ENCODE measurements at places on chromosomes 6 and 20.

- no peak for DNase-seq
These were observed 105.3 kb downstream of the FOXF2 start for GRCh38 chr6:1494671-1495070.

DNA sequence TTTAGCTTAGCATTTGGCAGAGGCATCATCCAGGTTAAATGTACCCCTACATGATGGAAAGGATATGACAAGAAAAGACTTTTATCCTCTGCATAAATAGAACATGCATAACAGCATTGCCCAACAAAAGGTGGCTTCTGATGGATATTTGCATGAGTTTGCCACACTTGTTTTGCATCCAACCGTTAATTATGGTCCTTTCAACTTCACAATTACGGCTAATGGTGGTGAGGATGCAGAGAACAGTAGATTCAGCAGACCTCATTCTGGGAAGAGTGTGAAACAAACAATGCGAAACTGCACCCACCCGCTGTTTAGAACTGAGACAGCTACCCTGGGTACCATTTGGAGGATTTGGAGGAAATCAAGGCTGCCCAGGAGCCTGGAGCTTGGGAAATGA, 690.9 kb upstream of the CHD6 start:
- DNase-seq, result no peak

GRCh38 chr20:19710336-19711120, 47.5 kb upstream of the RIN2 start:
- no peak for DNase-seq

GRCh38 chr6:39240155-39240757, 11.0 kb upstream of the KCNK5 start:
- no peak for DNase-seq

DNA sequence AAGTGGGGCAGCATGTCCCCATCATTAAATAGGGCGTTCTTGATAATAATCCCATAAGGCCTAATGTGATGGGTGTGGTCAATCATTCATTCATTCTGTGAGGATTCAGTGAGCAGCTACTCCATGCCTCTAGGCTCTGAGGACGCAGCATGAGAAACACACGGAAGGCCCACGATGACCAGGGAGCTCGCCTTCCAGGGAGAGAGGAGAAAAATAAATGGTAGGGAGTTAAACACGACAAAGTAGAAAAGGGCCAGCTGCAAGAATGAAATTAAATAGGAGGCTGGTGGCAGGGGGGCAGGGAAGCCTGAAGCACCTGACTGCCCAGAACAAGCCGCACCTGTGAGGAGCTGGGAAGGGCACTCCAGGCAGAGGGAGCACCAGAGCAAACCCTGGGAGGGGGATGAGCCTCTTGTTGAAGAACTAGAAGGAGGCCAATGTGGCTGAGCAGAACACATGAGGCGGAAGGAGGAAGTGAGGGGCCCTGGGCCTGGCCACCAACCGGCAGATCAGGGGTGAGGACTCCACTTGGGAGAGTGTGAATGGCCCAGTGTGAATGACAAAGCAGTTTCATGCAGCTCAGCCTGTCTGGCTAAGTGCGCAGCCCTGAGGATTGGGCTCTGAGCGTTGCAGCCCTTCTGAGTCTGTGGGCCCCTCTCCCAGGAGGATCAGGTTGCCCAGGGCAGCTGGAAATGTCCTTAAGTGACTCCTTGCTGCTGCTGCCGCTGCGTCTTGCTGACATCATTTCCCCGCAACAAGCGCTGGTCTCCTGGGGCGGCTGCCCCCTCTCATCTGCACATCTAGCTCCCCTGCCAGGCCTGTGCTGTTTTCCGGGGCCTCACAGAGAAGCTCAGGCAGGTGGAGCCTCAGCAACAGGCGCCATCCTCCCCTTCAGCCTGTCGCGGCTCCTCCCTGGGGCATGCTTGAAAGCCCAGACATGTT, 99.9 kb downstream of the CDH26 start:
- DNase-seq, result peak; percentile 61

- DNase-seq, result no peak
These were observed 183.2 kb upstream of the TCF21 start for GRCh38 chr6:133705731-133706130.

DNA sequence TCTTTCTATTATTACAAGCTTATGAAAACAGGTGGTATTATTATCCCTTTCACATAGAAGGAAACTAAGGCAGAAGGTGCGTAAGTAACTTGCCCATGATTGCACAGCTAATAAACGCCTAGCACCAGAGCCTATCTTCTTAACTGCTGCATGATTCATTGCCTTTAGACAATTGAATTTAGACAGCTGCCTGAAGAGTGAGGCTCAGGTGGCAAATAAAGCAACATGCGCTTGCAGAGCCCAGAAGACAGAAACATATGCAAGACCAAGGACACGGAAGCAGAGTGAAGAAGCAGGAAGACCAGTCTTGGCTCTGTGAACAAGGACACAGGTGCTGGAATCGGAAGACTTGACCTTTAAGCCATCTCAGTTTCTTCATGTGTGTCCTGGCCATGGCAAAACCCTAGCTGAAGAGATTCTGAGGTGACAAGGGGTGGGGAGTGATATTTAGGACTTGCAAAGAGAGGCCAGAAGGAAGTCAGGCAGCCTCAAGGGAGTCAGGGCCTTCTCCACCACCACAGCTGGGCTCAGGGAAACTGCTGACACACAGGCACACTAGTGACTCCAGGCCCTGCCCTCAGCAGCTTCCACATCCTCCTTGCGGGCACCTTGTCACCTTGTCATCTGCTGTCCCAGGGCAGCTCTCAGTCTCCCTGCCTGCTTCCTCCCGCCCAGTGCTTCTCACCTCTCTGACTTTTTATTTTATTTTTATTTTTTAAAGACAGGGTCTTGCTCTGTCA, 91.7 kb upstream of the SLC22A16 start:
- DNase-seq, result no peak

GRCh38 chr6:150894935-150895552, 29.5 kb downstream of the MTHFD1L start:
- no peak for DNase-seq

- no peak for DNase-seq
These were observed 28.0 kb upstream of the RNF24 start for GRCh38 chr20:4043329-4043728.

DNA sequence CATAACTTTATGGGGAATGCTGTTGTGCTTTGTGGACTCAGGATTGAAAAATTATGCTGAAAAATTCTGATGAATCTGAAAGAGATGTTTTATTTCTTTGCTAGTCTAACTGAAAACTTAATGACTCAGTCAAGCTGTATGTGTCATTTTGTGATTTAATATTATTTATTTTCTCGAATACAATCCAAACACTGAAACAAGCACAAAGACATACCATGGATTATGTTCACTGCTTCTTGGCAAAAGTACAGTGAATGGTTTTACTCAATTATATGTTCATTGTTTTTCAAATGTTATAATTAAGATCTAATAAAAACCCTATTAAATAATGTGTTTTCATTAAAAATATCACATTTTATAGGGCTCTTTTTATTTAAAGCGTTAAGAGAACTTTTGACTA, 330.6 kb upstream of the EPHA7 start:
- no peak for DNase-seq

DNA sequence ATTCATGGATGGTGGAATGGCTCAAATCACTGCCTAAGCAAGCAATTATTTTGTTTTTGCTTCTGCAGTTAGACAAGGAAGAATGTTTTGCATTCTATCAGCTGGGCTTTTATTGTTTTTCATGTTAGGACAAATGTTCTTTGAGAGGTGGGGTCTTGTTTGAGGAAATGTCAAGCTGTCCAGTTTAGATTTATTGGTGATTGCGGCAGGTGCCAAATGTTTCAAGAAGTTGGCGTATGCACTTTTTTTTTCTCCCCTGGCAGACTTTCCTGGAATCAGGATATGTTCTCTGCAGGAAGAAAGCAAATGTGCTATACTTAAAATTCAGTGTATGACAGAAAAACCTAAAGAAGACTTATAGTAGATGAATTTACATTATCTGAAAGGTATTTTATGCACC, 81.0 kb upstream of the JAG1 start:
- DNase-seq, result no peak

GRCh38 chr6:53281518-53282215, 67.1 kb downstream of the ELOVL5 start:
- no peak for DNase-seq

DNA sequence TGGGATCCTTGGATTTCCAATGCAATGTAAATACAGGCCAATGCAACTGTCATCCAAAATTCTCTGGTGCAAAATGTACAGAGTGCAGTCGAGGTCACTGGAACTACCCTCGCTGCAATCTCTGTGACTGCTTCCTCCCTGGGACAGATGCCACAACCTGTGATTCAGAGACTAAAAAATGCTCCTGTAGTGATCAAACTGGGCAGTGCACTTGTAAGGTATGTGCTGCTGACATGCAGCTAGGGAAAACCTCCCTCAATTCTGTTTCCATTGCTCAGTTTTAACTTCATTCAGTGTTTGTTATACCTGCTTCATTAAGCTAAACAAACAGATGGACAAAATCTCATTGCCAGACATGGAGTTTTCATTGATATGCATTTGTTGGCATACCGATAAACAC, 397.1 kb downstream of the ARHGAP18 start:
- DNase-seq, result no peak

DNA sequence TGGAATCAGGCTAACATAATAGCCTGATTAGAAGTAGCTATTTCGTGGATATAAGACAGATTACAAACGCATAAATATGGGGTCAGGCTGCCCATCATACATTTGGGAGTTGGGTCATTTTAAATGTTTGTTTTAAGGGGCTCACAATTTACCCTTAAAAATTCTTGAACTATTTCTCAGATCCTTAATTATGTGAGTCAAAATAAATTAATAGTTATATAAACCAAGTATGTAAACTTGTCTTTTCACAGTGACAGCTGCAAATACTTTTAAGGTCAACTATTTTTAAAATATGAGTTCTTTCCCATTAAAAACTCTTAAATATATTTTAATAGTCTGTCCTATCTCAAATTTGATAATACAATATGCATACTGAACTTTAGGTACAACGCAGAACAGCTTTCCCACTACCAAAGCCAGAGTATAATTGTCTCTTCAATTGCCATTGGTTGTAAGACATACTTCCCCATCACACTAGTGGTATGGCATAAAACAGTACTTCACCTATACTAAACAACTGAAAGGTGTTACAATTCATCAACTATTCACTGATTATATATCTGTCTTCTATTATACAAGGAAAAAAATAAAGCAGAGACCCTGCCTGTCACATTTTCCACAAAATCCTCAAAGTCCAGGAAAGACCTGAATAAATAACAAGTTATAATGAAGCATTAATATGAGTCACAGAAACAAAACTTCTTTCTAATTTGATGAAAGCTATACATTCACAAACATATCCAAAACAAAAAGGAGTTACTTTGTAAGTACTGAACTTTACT, 80.8 kb upstream of the COL21A1 start:
- DNase-seq, result no peak

DNA sequence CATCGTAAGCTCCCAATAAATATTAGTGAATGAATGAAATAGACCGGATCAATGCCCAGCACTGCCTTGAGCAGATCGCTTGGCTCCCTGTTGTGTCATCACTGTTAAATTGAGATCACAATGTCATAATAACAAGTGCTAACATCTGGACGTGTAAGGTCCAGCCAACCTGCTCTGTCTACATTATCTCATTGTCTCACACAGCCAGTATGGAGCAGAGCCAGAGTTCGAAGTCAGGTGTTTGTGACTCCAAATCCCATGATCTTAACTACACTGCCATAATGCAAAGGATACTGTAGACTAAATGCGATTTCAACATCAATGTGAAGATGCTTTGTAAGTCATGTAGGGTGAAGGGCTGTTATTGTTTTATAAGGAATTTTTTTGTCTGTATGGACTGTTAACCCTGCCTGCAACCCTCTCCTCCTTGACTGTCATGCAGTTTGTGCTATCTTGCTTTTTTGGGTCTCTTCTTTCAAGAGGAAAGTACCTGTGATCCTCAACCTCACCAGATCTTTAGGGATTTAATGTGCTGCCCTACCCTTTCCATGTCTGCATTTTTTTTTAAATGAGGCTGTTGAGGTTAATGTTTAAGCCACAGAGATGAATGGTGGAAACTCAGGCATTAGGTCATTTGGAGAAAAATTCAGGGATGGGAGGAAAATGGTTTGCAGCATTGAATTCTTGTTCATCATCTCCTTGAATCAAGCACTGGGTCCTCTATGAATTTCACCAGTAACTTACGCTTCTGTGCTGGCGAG, 49.0 kb upstream of the OCSTAMP start:
- DNase-seq, result no peak

DNA sequence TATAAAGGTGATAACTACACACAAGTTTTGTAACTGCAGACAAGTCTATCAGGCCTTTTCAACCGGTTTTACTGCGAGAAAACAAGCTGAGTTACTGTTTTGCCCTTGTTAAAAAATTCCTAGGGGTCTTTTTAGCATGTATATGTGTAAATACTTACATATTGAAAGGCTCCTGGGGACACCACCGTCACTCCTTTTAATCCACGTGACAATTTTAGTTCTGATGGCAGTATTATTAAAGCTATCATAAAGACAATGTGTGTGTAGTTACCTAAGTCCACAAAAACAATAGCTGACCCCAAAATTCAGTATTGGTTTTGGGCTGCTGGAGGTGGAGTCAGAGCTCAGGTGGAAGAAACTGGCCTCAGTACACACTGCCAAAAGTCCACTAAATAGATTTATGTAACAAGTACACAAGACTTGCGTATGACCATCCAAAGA, 41.3 kb upstream of the HFE start:
- no peak for DNase-seq

GRCh38 chr20:47785854-47786764, 828 bp upstream of the SULF2 start:
- DNase-seq, result peak; percentile 33

- no peak for DNase-seq
These were observed 944.8 kb upstream of the CITED2 start for GRCh38 chr6:140319209-140319608.

DNA sequence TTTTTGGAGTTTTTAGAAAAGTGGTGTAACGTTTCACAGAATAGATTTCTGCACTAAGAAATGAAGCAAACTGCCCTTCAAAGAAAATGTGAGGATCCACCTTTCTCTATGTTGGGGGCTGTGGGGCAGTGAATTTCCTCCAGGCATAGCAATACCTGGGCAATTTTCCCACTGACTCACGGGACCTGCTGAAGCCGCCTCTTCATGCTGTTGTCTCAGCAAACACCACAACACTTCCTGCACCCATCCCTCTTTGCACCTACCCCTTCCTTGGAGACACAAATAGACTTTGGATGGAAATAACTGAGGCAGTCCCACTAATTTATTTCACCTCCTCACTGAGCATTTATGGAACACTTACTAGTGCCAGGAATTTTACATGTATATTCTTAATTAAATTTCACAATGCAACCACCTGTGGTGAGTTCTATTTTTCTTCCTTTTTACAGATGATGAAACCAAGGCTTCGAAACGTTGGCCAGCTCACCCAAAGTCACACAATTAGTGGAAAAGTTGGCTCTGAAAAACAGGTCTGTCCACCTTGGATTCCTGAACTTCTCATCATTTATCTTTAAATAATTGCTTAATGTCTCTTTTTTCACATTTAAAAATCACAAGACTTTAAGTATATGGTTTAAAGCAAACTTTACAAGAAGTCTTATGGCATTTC, 17.2 kb upstream of the ADGRF1 start:
- DNase-seq, result no peak

- no peak for DNase-seq
These were observed 2.0 kb downstream of the TBX18 start for GRCh38 chr6:84762220-84763002.
